RPMI8226 (cell line): ENCODE measurements at places on chromosomes 4 and X.
A peak's percentile ranks its signal among the peaks of the same experiment; 100 is the strongest.

- no peak for DNase-seq
Observed at GRCh38 chr4:68062501-68062900, 67.2 kb downstream of the TMPRSS11F start.

DNA sequence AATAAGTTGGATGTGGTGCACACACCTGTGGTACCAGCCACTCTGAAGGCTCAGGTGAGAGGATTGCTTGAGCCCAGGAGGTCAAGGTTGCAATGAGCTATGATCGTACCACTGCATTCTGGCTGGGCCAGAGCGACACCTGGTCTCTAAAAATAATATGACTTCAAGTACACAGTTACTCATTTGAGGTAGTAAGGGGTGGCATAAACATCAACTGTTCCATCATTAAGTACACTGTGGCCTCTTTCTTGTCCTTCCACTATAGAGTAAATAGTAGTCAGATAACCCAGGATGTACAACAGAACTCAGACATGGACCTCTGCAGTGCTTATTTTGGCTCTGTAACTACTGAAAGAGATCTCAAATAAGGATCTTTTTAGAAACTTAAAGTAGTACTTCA is 10.6 kb downstream of the FAM9B start:
- no peak for DNase-seq

GRCh38 chr4:905485-906338 is 26.4 kb downstream of the GAK start:
- no peak for DNase-seq

GRCh38 chr4:6917461-6918271 is 8.0 kb downstream of the TBC1D14 start:
- DNase-seq = peak; percentile 93

DNA sequence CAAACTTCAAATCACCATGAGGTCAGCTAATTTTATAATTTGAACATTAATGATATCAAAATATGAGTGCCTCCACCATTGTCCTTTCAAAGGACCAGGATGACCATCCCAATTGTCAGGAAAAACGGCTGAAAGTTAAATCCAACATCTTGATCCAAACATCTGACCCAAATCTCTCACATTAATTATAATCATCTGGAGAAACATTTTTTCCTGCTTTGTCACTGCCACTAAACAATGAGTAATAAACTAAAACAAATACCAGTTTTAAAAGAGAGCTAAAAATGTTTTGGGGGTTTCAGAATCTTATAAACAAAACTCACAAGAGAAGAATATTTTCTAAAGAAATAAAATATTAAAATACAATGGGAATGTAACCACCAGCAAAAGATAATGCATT is 45.7 kb upstream of the NDST4 start:
- DNase-seq = no peak
